ENCODE measurements at places on chromosomes 7 and 10.

- DNase-seq, result no peak
Observed at GRCh38 chr10:86658261-86658741, 4.0 kb downstream of the OPN4 start.

DNA sequence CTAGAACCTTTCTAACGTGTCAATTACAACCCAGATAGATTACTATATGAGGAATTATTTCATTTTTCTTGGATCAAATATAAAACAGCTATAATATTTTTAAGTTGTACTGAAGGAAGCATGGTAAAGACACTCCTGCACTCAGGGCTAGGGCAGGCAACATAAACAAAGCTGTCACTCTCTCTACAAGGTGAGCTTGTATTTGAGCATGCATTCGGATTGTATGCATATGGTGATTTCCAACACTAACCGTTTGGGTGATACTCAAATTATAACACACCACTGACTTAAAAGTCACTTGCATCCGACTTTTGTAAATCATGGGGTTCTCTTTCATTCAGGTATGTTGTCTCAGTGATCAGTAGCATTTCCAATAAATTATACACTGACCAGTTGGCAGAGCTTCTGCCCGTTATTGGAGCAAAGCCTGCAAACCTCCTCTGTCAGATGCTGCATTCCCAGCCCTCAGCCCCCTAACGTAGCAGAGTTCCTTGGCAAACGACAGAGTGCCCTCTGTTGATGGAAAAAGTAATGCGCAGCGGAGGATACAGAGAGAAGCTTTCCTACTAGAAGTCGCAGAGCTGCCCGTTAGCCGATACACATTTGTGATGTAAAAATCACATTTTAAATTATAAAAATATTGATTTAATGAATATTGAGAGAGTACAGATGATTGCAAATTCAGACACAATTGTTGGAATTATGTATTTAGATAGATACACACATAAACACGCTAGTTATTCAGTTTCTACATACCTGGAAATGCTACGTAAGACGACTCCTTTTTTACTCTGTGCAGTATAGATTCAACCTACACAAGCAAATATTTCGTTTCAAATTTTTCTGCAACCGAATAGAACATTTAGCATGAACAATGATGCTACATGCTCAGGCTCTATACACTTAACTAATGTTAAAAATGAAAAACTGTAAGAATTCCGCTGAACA, 173.9 kb upstream of the SP4 start:
- peak; percentile 92 for DNase-seq

DNA sequence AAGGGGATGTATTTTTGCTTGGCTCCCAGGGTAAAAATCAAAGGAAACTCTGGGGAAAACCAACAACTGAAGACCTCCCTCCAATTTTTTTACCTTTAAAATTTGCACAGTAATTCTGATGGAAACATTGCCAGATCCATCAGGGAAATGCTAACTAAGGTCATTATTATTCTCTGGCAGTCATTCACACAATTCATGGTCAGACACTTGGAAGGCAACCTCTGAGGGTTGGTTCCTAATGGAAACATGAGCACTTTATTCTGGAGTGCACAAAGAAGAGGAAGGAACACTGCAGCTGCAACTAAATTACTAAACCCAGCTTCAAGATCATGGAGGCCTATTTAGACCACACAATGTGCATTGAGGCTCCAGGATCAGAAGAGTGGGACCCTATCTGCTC, 34.2 kb downstream of the SRI start:
- no peak for DNase-seq

- no peak for DNase-seq
Observed at GRCh38 chr7:65809982-65810288, 62.9 kb upstream of the VKORC1L1 start.

GRCh38 chr7:154777023-154777422, 225.9 kb downstream of the PAXIP1 start:
- DNase-seq, result no peak

DNA sequence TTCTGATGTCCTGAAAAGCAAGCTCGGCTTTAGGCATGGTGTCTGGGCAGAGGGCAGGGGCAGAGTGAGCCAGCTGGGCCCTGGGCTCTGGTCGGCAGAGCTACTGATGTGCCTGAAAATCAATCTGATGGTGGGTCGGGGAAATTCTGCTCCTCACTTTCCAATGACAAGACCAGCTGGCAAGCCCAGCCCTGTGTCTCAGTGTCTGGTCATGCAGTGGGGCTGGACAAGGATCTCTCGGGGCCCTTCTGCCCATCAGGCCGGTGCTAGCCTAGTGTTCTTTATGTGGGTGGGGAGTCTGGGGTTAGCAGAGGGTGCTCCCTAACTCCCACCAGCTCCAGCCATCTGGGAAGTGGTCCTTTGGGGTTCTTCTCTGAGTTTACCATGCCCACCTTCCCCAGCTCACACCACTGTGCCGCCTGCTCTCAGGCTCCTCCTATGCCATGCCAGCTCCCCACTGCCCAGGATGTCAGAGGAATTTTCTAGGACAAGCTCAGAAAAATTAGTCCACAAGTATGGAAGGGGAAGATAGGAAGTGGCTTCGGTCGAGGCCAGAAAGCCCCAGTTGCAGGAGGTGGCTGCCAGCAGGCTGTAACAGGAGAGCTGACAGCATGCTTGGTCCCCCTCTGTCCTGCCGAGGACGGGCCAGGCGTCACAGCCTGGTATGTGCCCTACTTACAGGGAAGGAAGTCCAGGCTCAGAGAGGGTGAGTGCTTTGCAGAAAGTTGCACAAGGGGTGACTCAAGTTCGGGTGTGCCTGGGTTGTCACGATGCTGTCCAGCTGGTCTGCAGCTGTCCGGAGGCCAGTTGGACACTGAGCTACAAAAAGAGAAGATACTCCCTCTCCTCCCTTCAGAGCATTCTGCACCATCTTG, 135.2 kb downstream of the ADCY1 start:
- DNase-seq, result no peak

DNA sequence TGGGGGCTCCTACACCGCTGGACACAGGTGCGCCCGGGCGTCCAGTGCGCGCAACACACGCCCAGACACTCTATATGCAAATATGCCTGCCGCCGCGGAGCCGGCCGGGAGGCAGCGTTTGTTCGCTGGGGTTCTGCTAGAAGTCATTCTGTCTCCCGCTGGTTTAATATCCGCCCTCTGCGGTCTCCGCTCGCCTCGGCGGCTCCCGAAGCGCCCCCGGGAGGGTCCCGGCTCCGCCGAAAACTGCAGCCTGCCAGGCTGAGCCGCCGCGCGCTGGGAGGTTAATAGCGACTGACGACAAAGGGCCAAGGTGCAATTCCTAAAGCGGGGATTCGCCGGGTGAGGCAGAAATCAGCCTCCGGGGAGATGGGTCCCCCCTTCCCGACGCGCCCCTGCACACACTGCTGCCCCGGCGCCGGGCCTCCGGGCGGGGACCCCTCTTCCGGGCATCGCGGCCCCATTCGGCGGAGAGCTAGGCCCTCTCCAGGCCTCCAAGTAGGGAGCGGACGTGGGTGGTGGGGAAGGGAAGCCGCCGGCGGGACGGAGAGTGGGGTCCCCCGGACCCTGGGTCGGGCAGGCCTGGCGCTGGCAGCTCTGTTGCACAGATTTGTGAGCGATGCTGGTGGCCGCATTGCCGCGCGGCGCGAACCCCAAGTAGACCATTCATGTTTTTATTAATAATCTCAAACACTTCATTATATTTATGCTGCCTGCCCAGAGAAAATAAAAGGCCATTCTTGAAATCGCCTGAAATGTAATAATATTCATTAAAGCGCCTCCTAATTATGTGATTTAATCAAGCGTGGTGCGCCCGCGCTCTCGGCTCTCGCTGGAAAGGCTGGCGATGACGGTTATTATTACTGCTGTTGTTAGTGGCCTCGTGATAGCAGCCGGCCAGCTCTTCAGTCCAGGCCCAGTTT, 9.1 kb downstream of the EN2 start:
- no peak for DNase-seq

GRCh38 chr7:23654508-23654907, 25.5 kb upstream of the FAM221A start:
- no peak for DNase-seq

GRCh38 chr10:97648562-97649404, 8.3 kb downstream of the PI4K2A start:
- DNase-seq, result no peak

GRCh38 chr10:55742487-55742886, 618.6 kb downstream of the ZWINT start:
- DNase-seq, result no peak

- no peak for DNase-seq
Observed at GRCh38 chr10:93993414-93993781, 333 bp upstream of the PLCE1 start.

DNA sequence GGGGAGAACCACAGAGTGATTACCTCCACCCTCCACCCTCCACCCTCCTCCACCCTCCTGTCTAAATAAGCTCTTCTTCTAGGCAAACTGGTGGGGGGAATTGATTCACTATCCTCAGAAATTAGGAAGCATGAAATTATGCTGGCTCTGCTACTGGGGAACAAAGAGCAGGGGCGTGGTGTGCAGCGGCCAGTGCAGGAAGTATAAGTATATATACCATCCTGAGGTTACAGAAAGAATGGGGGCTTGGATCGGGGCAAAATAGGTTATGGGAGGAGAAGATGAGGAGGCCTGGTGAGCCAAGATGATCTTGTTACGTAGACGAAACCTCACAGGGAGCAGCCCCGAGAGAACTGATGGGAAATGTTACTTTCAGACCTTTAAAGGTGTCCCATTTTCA, 49.1 kb downstream of the SYPL1 start:
- DNase-seq, result no peak

- DNase-seq, result peak; percentile 49
Observed at GRCh38 chr7:151818674-151819519, 58.0 kb downstream of the PRKAG2 start.

GRCh38 chr7:75662579-75663301, 76.0 kb downstream of the HIP1 start:
- no peak for DNase-seq

- DNase-seq, result no peak
Observed at GRCh38 chr10:52232561-52233350, 81.3 kb upstream of the DKK1 start.

GRCh38 chr10:89469517-89469916, 55.1 kb downstream of the IFIT5 start:
- DNase-seq, result no peak

DNA sequence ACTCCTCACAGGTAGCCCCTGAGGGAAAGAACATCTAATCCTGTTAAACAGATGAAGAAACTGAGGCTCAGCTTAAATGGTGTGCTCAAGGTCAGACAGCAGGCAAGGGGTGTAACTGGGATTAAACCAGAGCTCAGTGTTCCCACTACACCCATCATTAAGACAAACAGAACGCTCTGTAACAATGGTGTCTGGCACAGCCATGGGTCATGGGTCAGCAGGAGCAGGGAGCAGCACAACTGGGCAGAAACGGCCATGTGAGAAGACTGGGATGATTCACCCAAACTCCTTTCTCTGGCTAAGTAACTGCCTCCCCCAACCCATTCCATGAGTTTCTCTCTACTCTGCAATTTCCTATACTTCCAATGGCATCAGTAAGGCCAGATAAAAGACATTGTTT, 85.5 kb upstream of the PDE1C start:
- DNase-seq, result no peak

DNA sequence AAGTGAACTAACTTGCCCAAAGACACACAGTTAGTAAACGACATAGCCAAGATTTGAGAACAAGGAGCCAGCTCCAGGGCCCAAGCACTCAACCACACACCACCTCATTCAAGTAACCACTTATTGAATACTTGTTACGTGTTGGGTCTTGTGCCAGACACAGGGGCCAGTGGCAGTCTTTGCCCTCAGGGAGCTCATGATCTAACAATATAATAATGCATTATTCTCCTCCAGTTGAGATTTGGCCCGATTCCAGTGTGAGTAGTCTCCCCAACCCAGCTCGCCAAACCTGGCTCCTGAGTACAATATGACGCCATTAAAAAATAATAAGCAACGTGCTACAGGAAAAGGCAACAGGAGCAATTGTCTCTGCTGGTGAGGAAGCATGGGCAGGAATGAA, 14.4 kb upstream of the STK17A start:
- no peak for DNase-seq

GRCh38 chr10:97039538-97040247, 146.1 kb downstream of the SLIT1 start:
- DNase-seq, result no peak

DNA sequence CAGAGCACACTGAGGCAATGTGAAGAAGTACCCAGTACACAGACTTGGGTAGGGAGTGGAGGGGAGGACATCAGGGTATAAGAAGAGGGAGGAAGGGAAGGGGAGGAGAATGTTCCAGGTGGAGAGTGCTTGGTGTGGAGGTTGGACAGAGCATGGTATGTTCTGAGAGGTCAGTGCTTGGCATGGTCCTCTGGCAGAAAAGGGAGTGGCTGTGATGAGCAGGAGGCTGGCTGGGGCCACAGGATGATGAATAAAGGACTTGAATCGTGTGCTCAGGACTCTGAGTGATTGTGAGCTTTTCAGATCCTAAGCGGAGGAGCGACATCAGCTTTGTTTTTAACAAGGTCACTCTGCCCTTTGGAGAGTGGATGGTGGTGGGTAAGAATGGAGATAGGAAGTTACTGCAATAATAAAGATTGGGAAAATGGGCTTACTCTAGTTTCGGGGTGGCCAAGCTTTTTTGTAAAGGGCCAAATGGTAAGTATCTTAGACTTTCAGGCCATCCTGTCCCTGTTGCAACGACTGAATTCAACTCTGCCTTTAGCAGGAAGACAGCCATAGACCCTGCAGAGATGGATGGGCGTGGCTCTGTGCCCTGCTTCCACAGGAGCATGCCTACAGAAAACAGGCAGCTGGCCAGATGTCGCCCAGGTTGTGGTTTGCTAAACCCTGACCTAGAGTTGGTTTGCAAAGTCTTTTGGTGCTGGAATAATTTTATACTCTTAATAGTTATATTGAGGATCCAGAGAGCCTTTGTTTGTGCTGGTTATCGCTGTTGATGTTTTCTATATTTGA, 8.4 kb downstream of the PPP2R2D start:
- DNase-seq, result no peak

DNA sequence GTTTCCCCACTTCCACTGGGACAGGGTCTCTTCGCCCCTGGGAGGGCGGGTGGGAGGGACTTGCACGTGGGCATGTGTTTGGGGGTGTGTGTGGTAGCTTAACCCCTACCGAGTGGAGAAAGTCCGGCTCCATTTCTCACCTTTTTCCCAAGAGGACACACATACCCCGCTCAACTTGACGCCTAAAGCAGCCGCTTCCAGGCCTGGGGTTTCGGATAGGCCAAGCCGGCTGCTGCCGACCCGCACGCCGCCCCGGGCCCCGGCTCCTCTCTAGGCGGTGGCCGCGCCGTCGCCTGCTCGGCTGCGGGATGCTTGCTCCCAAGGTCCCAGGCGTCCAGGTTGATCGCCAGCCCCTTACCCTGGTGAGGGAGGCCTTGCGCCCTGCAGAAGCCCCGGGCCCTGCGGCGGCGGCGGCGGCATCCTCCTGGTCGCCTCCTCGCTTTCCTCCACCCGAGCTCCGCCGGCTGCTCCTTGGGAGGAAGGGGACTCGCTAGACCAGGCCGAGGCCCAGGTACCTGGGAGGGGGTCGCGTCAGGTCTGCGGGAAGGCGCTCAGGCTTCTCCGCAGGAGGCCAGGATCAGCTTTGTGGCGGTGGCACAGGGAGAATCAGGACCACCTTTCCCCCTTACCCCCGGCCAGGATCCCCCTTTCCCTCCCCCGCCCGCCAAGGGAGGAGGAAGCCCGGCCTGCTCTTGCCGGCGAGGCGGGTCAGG, 3.2 kb upstream of the GATA3 start:
- no peak for DNase-seq

- DNase-seq, result no peak
Observed at GRCh38 chr7:94584113-94584512, 71.8 kb downstream of the SGCE start.

GRCh38 chr7:144437370-144438191, 34.1 kb upstream of the NOBOX start:
- no peak for DNase-seq

GRCh38 chr7:48158404-48158803, 12.9 kb upstream of the ABCA13 start:
- DNase-seq, result no peak

GRCh38 chr7:124764847-124765400, 668 bp downstream of the GPR37 start:
- DNase-seq, result no peak
